ENCODE measurements at places on chromosomes 7 and 10.

DNA sequence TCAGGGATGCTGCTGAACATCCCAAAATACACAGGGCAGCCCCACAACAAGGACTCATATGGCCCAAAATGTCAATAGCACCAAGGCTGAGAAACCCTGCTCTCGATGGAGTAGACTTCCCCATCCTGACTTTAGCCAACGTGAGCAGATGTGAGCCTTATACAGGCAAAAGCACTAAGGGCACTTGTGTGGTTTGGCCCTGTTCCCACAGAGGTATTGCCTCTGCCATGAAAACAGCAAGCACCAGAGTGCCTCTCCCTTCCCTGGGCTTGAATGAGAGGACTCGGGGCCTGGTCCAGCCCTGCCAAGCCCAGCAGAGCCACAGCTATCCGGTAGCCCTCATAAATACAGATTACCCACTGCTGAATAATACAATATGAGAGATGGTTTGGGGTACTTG lies 47.5 kb downstream of the ACSM6 start:
- no peak for DNase-seq

GRCh38 chr10:71085689-71086438 lies 126.5 kb upstream of the UNC5B start:
- DNase-seq: no peak

DNA sequence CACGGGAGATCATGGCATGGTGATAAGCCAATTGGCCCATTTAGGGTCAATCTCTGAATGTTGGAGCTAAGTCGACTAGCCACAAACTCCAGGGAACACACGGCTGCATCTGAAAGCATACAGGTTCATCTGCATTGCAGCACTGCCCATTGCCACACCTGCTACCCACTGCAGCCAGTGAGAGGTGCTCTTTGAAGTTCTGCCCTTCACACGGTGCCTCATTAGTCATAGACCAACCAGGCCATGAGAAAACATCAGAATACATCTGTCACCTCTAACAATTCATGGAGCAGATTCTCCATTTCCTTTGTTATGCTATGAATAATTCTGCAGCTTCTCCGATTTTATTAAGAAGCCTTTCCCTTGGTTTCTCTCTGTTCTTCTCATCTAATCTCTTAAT lies 65.7 kb upstream of the FAM204A start:
- DNase-seq: no peak

GRCh38 chr10:95516774-95517373 lies 44.3 kb downstream of the SORBS1 start:
- DNase-seq: no peak
